ENCODE measurements at places on chromosomes 12 and 14. TPM values are rescaled to one million over a fixed set of nuclear protein-coding genes. Genes with fewer than 3 reads are reported as not detected.

DNA sequence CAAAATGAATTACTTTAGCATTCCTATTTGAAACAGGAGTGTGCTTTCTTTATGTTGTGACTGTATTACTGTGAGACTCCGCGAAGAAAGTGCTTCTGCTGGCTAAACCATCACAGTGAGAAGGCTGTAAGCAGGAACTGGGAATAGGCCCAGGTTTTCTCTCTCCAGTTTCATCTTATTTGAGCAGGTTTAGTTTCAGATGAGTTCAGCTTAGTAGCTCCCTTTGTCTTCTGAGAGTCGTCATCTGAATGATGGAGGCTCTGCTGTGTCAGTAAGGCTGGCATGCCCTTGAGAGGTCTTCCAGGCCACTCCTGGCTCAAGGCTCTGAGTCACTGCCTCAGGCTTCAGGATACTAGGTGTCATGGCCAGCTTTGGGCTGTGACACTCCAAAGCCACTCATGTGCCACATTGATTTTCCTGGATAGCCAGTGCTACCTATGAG is 205.6 kb upstream of the RGS6 start:
- no peaks in the 10 kb centered on the region for H3K27me3 ChIP-seq

Gene SLCO1B3
- not detected for polyA plus RNA-seq

Gene RAD9B
- not detected for polyA plus RNA-seq

- H3K27ac ChIP-seq = no peak overlapping the region
- no peak for DNase-seq
Observed at GRCh38 chr14:37490607-37491006, 104.4 kb downstream of the FOXA1 start.

GRCh38 chr12:56216461-56216860 is 5.3 kb downstream of the RNF41 start:
- H3K27me3 ChIP-seq = no peaks in the 10 kb centered on the region
- DNase-seq = no peak
- no peak overlapping the region for H3K27ac ChIP-seq
- peaks cover 24% of the 10 kb centered on the region for H3K4me1 ChIP-seq
- peaks cover 53% of the 10 kb centered on the region for H3K36me3 ChIP-seq

Gene PIWIL1
- polyA plus RNA-seq = not detected

Data from sigmoid colon (tissue), 7 donors.